ENCODE measurements at places on chromosomes 6 and 20. TPM values are rescaled to one million over a fixed set of nuclear protein-coding genes. Genes with fewer than 3 reads are reported as not detected.

Gene TRIM40
- not detected for total RNA-seq

Gene LRRC73
- 0.19 TPM for total RNA-seq

Gene OTOR
- not detected for total RNA-seq

Gene F13A1
- total RNA-seq: not detected

Gene AHCY
- 136 TPM for total RNA-seq

Gene OPN5
- total RNA-seq: not detected

Gene EYA4
- under 0.01 TPM for total RNA-seq

Gene PLTP
- total RNA-seq: 13.7 TPM

Gene PDYN
- not detected for total RNA-seq

Gene TBXT
- not detected for total RNA-seq

Gene BPIFB2
- not detected for total RNA-seq

Gene CD93
- 442 TPM for total RNA-seq

Gene GRIK2
- not detected for total RNA-seq

Gene CD24
- total RNA-seq: 2.7 TPM

Gene SLC17A1
- not detected for total RNA-seq

Gene PLCB4
- 1.8 TPM for total RNA-seq

Gene TUBB2A
- total RNA-seq: 102 TPM

Gene TRIM10
- total RNA-seq: not detected

Gene NNAT
- not detected for total RNA-seq

Gene MUC21
- total RNA-seq: not detected

Gene ANKEF1
- total RNA-seq: 2.4 TPM

Gene SLC35D3
- not detected for total RNA-seq

Gene CD40
- 9.5 TPM for total RNA-seq

Gene FOXQ1
- not detected for total RNA-seq

Gene EDN3
- total RNA-seq: not detected

Gene TNFAIP3
- 12.8 TPM for total RNA-seq

Gene BICRAL
- total RNA-seq: 2.3 TPM

Gene RAET1L
- not detected for total RNA-seq

Gene PFDN6
- 52.0 TPM for total RNA-seq

Gene CFAP61
- total RNA-seq: not detected

Gene LRRN4
- total RNA-seq: not detected

Gene TREML2
- not detected for total RNA-seq

Gene CDYL
- total RNA-seq: 26.9 TPM

Gene CBLN4
- not detected for total RNA-seq

Gene SLC22A23
- 4.4 TPM for total RNA-seq

Gene ADGB
- total RNA-seq: not detected

Gene BEND6
- 1.1 TPM for total RNA-seq

Gene FAM209B
- not detected for total RNA-seq

Gene PDE7B
- 15.5 TPM for total RNA-seq

Gene TAGAP
- not detected for total RNA-seq

Gene MYCT1
- 104 TPM for total RNA-seq

Gene PXDC1
- 87.6 TPM for total RNA-seq

Gene C6orf120
- total RNA-seq: 17.7 TPM

Gene HTR1E
- not detected for total RNA-seq

Gene MOCS1
- 9.3 TPM for total RNA-seq

Gene EPB41L1
- total RNA-seq: 4.2 TPM

Gene ZSCAN23
- total RNA-seq: 1.9 TPM

Gene CRYBG1
- total RNA-seq: 15.9 TPM

Gene CSNK2B
- total RNA-seq: 88.2 TPM

Gene TREML1
- total RNA-seq: not detected

Gene MAS1
- total RNA-seq: not detected

Gene PKIB
- total RNA-seq: not detected

Gene GNAS-AS1
- 0.85 TPM for total RNA-seq

Gene SMLR1
- not detected for total RNA-seq

Gene PBX2
- total RNA-seq: 42.5 TPM

Gene ADGRF5
- total RNA-seq: 6.2 TPM

Gene IL17F
- not detected for total RNA-seq
